ENCODE measurements at places on chromosomes 6 and 20. TPM values are rescaled to one million over a fixed set of nuclear protein-coding genes. Genes with fewer than 3 reads are reported as not detected.

Gene RBPJL
- total RNA-seq: not detected

Gene LGSN
- total RNA-seq: not detected

Gene NR2E1
- total RNA-seq: not detected

Gene CUTA
- 119 TPM for total RNA-seq

Gene TPX2
- total RNA-seq: 0.20 TPM

Gene SAMD10
- 3.7 TPM for total RNA-seq

Gene NEURL2
- 8.8 TPM for total RNA-seq

Gene SLA2
- 0.37 TPM for total RNA-seq

Gene COL11A2
- total RNA-seq: 1.5 TPM

Gene ENPP1
- total RNA-seq: 3.4 TPM

Gene RPS18
- total RNA-seq: 1,719 TPM

Gene BFSP1
- 1.3 TPM for total RNA-seq

Gene NAPB
- 5.1 TPM for total RNA-seq

Gene BMP2
- 6.9 TPM for total RNA-seq

Gene RAET1E
- 4.3 TPM for total RNA-seq

Gene MEI4
- 1.4 TPM for total RNA-seq

Gene BPI
- not detected for total RNA-seq

Gene HTR1E
- total RNA-seq: not detected

Gene TLDC2
- total RNA-seq: 0.30 TPM

Gene IFT52
- 5.7 TPM for total RNA-seq

Gene ASIP
- total RNA-seq: not detected

Gene TBXT
- not detected for total RNA-seq

Gene CAGE1
- total RNA-seq: not detected

Gene HNF4A
- total RNA-seq: not detected

Gene PNLDC1
- not detected for total RNA-seq

Gene DYNLT2
- 0.33 TPM for total RNA-seq

Gene GPSM3
- total RNA-seq: 9.0 TPM

Gene GHRH
- 1.5 TPM for total RNA-seq

Gene SNX21
- 54.7 TPM for total RNA-seq

Gene FILIP1
- 117 TPM for total RNA-seq

Gene NMBR
- not detected for total RNA-seq

Gene IMPG1
- not detected for total RNA-seq

Gene SLC22A16
- not detected for total RNA-seq

Gene VGLL2
- 4.2 TPM for total RNA-seq

Gene RAD21L1
- total RNA-seq: not detected

Gene L3MBTL3
- 3.1 TPM for total RNA-seq

Gene HLA-DOA
- 15.6 TPM for total RNA-seq

Gene RCAN2
- total RNA-seq: 210 TPM

Gene SEL1L2
- total RNA-seq: not detected

Gene BCAS1
- not detected for total RNA-seq

Gene SRMS
- total RNA-seq: not detected

Gene FRMD1
- total RNA-seq: 0.08 TPM

Gene MYL9
- total RNA-seq: 602 TPM

Gene CRISP3
- not detected for total RNA-seq

Gene TFAP2D
- not detected for total RNA-seq

Gene SERPINB1
- 27.3 TPM for total RNA-seq

Gene F13A1
- 30.4 TPM for total RNA-seq

Gene TFEB
- total RNA-seq: 35.8 TPM

Gene GMPR
- total RNA-seq: 89.5 TPM

Gene MUC22
- total RNA-seq: not detected

Gene PARD6B
- 5.9 TPM for total RNA-seq

Gene PTGIS
- total RNA-seq: 169 TPM

Gene PTCHD4
- total RNA-seq: 1.0 TPM

Gene PI16
- total RNA-seq: 48.5 TPM

Gene GPR31
- not detected for total RNA-seq

Gene GPR6
- total RNA-seq: not detected

Gene FAM210B
- 26.3 TPM for total RNA-seq
